ENCODE measurements at places on chromosomes 2 and 18. TPM values are rescaled to one million over a fixed set of nuclear protein-coding genes. Genes with fewer than 3 reads are reported as not detected.
A peak's percentile ranks its signal among the peaks of the same experiment; 100 is the strongest.

GRCh38 chr2:213443921-213444320 is 159.7 kb downstream of the SPAG16 start:
- H3K27me3 ChIP-seq = no peaks in the 10 kb centered on the region
- H3K4me1 ChIP-seq = no peaks in the 10 kb centered on the region
- no peaks in the 10 kb centered on the region for H3K36me3 ChIP-seq
- H3K27ac ChIP-seq = no peak overlapping the region
- H3K4me3 ChIP-seq = no peak overlapping the region

DNA sequence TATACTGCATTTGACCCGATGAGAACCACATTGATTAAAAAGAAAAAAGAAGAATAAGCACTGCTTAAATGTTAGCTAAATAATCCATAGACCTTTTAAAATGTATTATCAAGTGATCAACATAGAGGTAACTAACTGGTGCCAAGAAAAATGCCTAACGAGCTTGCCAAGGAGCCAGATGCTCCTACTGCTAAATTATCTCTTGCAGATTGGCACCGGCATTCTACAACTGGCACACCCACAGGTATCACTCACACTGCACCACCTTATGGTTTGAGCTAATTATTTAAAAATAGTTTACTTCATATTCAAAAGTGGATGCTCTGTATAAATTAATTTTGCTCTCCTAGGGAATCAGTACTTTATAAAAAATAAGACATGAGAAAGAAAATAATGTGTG is 341.6 kb upstream of the CDH7 start:
- H3K4me1 ChIP-seq = no peaks in the 10 kb centered on the region
- H3K27ac ChIP-seq = no peak overlapping the region
- no peaks in the 10 kb centered on the region for H3K27me3 ChIP-seq
- no peak overlapping the region for H3K4me3 ChIP-seq
- no peak for DNase-seq
- H3K36me3 ChIP-seq = no peaks in the 10 kb centered on the region

DNA sequence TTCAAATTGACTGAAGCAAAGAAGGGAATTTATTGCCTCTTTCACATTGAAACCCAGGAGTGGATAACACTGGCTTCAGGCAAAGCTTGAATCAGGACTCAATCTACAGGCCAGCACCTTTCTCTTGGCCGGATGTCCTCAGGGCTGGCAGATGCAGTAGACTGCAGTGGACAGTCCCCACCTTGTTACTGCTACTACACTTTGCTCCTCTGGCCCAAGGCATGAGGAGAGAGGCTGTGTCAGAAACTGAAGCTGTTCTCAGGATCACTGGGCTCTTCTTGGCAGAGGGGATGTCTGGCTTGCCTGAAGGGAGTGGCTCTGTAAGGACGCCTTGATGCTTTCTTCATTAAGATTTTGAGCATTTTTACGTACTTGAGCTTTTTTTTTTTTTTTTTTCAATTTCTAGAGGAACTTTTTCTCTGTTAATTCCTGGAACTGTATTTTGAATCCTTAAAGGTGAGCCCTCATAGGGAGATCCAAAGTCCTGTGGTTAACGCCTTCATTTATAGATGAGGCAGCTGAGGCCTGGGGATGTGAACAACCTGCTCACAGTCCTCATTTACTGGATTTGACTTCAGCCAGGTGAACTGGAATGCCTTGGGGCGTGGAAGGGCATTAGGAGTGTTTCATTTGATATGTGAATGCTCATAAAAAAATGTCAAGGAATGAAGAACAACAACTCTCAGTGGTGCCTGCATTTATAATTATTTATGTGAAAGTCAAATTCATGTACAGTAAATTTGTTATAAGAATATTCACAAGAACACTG is 36.6 kb downstream of the CASP10 start:
- H3K36me3 ChIP-seq = no peaks in the 10 kb centered on the region
- DNase-seq = no peak
- H3K4me1 ChIP-seq = peaks cover 7% of the 10 kb centered on the region
- H3K4me3 ChIP-seq = no peak overlapping the region

DNA sequence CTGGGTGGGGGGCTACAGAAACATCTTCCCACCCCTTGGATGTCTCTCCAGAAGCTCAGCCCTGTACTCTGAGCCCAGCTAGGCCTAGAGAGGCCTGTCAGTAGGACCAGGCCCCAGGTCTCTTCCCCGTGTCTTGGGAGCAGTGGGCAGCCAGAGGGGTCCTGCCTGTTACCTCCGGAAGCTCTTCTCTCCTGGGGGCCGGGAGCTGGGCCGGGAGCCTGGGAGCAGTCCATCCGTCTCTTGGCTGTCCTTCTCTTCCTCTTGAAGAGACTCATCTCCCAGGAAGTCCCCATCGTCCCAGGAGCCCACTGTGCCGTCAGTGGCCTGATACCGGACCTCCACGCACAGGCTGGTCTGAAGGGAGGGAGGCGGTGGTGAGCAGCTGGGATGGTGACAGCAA is 38.3 kb upstream of the OTOF start:
- no peak for DNase-seq
- H3K27ac ChIP-seq = no peak overlapping the region
- no peaks in the 10 kb centered on the region for H3K36me3 ChIP-seq
- H3K4me3 ChIP-seq = no peak overlapping the region
- no peaks in the 10 kb centered on the region for H3K4me1 ChIP-seq
- no peaks in the 10 kb centered on the region for H3K27me3 ChIP-seq

- H3K4me3 ChIP-seq = no peak overlapping the region
- peaks cover 3% of the 10 kb centered on the region for H3K4me1 ChIP-seq
- H3K27ac ChIP-seq = no peak overlapping the region
- DNase-seq = peak; percentile 86
- H3K27me3 ChIP-seq = no peaks in the 10 kb centered on the region
Measured at GRCh38 chr2:121810959-121811853, 55.8 kb downstream of the TSN start.

- no peak overlapping the region for H3K4me3 ChIP-seq
- H3K27me3 ChIP-seq = no peaks in the 10 kb centered on the region
- no peak for DNase-seq
- peaks cover 31% of the 10 kb centered on the region for H3K36me3 ChIP-seq
Measured at GRCh38 chr2:218662377-218662776, 2.9 kb downstream of the BCS1L start.

- peak; percentile 91 for DNase-seq
- H3K27me3 ChIP-seq = no peaks in the 10 kb centered on the region
- peak within 1 kb of the TSS; percentile 89 for H3K4me3 ChIP-seq
- peaks cover 29% of the 10 kb centered on the region for H3K36me3 ChIP-seq
- peaks cover 80% of the 10 kb centered on the region for H3K4me1 ChIP-seq
- peak within 1 kb of the TSS; percentile 96 for H3K27ac ChIP-seq
Measured at GRCh38 chr2:68365087-68365486, at the start of gene PLEK. Gene PLEK (plus strand): TSS chr2:68365282. CDS start chr2:68365352, 70 bp downstream.

GRCh38 chr18:22191923-22192322 is 22.5 kb downstream of the GATA6 start:
- peaks cover 10% of the 10 kb centered on the region for H3K4me1 ChIP-seq
- no peak for DNase-seq
- H3K27ac ChIP-seq = no peak overlapping the region

DNA sequence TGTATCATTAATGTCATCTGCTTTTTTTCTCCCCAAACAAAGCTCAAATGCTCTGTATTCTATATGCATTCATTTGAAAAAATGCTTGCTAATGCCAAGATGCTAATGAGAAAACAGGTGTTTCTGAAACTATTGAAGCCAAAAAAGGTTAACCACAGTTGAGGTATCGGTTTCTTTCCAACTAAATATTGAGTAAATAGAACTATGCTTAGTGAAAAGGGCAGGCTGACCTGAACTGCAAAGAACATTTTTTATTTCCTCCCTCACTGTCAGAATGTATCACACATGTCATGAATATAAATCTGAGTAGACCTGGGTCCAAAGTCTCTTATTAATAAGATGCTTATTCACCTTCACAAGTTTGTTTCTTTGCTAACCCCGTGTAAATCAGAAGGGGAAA is 866.6 kb downstream of the CPS1 start:
- no peak for DNase-seq
- H3K4me3 ChIP-seq = no peak overlapping the region
- H3K4me1 ChIP-seq = no peaks in the 10 kb centered on the region
- no peaks in the 10 kb centered on the region for H3K27me3 ChIP-seq

GRCh38 chr18:35071819-35072247 is 30.6 kb downstream of the MAPRE2 start:
- H3K27ac ChIP-seq = peak overlapping the region; percentile 55
- DNase-seq = no peak
- no peak overlapping the region for H3K4me3 ChIP-seq
- peaks cover 66% of the 10 kb centered on the region for H3K36me3 ChIP-seq
- no peaks in the 10 kb centered on the region for H3K27me3 ChIP-seq

- H3K36me3 ChIP-seq = peaks cover 4% of the 10 kb centered on the region
- no peak for DNase-seq
- H3K4me3 ChIP-seq = no peak overlapping the region
Measured at GRCh38 chr2:99808361-99809200, 318.8 kb upstream of the REV1 start.

DNA sequence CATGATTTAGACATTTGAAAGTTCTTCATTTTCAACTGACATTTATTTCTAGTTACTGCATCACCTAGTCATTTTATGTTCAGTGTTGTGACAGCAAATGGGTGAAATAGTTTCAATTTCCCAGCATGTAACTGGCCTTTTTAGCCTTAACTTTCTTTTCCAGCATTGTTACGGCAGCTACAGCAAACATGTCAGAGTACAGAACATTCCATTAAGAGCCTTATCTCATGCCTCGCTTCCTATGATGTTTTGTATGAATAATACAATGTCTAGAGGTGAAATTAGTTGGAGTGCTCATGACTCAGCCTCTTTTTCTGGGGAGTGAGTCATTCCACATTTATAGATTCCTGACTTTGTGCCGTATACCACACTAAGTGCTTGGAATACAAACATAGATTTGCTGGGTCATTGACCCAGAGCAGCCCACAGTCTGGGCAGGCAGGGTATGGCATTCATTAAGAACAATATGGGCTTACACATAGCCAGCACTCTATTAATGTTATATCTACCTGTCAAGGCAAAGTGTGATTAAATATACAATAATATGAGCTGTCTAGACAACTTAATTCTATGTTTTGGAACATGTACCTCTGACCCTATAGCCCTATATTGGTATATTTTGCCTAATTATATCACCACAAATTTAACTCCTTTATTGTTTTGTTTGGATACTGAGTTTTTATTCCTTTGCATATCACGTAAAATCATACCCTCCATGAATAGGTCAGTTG is 72.2 kb downstream of the MAP2 start:
- no peak for DNase-seq
- no peaks in the 10 kb centered on the region for H3K4me1 ChIP-seq
- no peaks in the 10 kb centered on the region for H3K36me3 ChIP-seq

DNA sequence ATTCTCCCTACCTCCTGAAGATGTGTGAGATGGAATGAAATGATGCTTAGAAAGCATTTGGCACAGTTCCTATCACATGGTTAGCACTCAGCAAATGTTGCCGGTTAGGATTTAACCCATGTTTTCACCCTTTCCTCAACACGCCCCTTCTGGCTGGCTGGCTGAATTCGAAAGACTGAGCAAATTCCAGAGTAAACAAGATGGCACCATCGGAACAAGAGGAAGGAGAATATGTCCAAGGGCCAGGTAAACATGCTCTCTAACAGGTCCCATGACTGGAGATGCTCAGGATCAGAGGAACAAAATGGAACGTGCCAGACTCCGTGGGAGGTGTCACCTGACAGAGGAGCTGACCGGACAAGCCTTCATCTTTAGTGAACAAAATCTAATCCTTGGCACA is 145.6 kb downstream of the ANKRD44 start:
- H3K4me1 ChIP-seq = peaks cover 57% of the 10 kb centered on the region
- H3K4me3 ChIP-seq = no peak overlapping the region
- no peak for DNase-seq
- H3K27ac ChIP-seq = no peak overlapping the region
- no peaks in the 10 kb centered on the region for H3K27me3 ChIP-seq
- 0 out of 2 replicates have a peak, but pooled peaks cover 5% of the 10 kb centered on the region for H3K36me3 ChIP-seq

DNA sequence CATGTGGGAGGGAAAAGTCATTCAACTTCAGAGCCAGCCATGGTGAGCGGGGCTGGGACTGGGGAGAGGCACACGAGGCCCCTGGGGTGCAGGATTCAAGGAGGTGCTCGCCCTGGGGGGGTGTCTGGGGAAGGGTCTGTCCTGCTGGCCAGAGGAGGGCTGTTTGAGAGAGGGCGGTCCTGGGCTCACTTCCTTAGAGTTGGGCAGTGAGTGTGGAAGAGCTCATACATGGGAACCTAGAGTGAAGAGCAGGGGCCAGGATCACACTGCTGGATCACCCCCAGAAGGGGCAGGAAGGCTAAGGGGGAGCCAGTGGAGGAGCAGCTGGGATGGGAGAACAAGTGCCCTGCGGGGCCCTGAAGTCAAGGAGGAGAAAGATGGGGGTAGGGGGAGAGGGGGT is 6.5 kb downstream of the SH3BP4 start:
- no peaks in the 10 kb centered on the region for H3K27me3 ChIP-seq
- H3K4me3 ChIP-seq = no peak overlapping the region
- no peaks in the 10 kb centered on the region for H3K4me1 ChIP-seq
- H3K36me3 ChIP-seq = no peaks in the 10 kb centered on the region
- H3K27ac ChIP-seq = no peak overlapping the region
- no peak for DNase-seq

DNA sequence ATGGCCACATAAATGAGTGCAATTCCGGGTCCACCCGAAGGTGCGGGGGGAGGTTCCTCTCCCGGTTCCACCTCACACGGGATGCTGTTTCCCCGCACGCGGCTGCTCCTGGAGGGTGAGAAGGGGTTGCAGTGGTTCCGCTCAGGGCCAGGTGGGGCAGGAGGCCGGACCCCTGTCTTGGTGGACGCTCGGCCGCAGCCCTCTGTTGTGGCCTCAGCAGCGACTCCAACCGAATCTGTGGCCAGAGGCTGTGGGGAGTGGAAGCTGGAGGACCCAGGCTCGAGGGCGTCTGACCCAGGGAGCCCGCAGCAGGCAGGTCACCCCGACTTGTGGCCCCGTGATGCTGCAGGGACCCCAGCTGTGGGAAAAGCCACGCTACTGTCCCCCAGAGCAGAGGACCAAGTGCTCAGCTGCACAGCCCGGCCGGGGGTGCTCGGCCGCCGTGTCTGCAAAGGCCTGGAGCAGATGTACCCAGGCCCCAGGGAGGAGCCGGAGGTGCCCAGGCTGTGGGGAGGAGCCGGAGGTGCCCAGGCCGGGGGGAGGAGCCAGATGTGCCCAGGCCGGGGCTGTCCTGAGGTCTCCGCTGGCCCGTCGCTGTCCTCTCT is 83.9 kb downstream of the RTP5 start:
- no peak overlapping the region for H3K4me3 ChIP-seq
- DNase-seq = no peak
- H3K27ac ChIP-seq = no peak overlapping the region
- no peaks in the 10 kb centered on the region for H3K36me3 ChIP-seq
- H3K27me3 ChIP-seq = no peaks in the 10 kb centered on the region

Gene TUBB8B
- not detected for total RNA-seq

Gene INPP5D
- 145 TPM for total RNA-seq

Gene UNC50
- total RNA-seq = 30.3 TPM

Gene ERICH2
- total RNA-seq = not detected

Gene FLACC1
- 13.2 TPM for total RNA-seq

Gene SOWAHC
- total RNA-seq = not detected

Gene UGT1A3
- total RNA-seq = not detected
